Small intestine (tissue), 16 donors: ENCODE measurements at places on chromosomes 5 and 9.

GRCh38 chr5:108822211-108822947, 74.7 kb downstream of the FER start:
- no peak for DNase-seq

- DNase-seq = peak; percentile 47
Measured at GRCh38 chr5:10460252-10460906, 18.7 kb downstream of the ROPN1L start.

- DNase-seq = no peak
Measured at GRCh38 chr5:124134941-124135340, 611.5 kb downstream of the ZNF608 start.

DNA sequence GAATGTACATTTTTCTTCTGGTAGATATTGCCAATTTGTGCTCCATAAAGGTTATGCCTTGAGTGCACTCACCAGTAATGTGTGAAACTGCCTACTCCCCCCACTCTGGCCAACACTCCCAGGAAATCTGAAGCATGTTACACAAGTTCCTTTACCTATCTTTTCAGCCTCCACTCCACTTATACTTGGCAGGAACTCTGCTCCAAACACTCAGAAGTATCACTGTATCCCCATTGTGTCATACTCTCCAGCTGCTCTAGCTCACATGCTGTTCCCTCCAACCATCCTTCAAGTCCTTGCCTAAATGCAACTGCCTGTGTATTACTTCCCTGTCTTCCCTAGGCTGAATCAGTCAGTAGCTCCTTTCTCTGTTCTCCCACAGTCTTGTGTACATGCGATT, 28.3 kb downstream of the POU4F3 start:
- no peak for DNase-seq

GRCh38 chr9:98149422-98149821, 30.4 kb upstream of the TRIM14 start:
- DNase-seq = no peak

DNA sequence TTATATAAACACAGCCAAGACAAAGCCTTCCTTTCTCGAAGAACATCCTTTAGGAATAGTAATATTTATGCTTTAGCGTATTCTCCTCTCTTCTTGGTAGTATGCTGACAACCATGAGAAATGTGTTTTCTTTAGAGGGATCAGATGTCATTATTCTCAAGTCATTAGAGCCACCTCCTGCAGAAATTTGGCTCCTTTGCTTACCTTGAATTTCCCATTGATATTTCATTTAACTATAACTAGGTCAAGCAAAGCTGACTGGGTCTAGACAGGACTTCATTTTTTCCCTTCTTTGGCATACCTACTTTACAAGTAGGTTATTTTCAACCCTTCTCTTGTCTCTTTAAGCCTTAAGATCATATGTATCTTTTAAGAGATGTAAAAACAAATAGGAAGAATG, 50.3 kb downstream of the SPATA31D1 start:
- DNase-seq = no peak

- DNase-seq = no peak
Measured at GRCh38 chr5:126527158-126527557, 67.9 kb downstream of the ALDH7A1 start.

- no peak for DNase-seq
Measured at GRCh38 chr9:96621618-96622017, 2.0 kb upstream of the CDC14B start.

DNA sequence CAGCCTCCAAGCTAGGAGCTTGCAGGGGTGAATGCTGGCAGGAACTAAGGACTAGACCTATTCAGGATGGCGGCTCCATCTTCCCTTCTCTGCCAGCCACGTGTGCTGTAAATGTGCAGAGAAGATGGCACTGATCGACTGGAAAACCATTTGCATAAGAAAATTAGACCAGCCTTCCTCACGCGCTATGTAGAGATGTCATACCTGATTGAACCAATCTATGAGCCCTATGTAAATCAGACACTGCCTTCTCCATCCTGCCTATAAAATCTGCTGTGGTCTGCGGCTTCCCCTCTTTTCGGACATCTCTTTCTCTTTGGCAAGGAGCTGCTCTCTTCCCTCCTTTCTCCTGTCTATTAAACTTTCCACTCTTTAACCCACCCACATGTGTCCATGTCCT, 91.6 kb downstream of the NPR3 start:
- DNase-seq = no peak

DNA sequence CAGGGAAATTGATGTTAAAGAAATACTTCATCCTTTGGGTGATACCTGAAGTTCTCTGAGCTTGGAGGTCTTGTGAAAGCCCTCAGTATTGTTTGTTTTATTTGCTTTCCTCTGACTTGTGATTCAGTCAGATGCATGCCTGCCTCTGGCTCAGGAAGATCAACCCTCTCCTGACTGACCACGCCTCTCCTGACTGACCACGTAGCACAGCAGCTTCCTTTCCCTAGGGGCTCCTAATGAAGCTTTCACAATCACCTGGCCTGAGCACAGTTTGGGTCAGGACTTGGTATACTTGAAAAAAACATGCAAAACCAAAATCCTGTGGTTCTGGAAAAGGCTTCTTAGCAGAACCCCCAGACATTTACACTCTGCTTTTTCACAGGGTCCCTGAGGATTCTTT, 3.8 kb downstream of the TGFBI start:
- no peak for DNase-seq

DNA sequence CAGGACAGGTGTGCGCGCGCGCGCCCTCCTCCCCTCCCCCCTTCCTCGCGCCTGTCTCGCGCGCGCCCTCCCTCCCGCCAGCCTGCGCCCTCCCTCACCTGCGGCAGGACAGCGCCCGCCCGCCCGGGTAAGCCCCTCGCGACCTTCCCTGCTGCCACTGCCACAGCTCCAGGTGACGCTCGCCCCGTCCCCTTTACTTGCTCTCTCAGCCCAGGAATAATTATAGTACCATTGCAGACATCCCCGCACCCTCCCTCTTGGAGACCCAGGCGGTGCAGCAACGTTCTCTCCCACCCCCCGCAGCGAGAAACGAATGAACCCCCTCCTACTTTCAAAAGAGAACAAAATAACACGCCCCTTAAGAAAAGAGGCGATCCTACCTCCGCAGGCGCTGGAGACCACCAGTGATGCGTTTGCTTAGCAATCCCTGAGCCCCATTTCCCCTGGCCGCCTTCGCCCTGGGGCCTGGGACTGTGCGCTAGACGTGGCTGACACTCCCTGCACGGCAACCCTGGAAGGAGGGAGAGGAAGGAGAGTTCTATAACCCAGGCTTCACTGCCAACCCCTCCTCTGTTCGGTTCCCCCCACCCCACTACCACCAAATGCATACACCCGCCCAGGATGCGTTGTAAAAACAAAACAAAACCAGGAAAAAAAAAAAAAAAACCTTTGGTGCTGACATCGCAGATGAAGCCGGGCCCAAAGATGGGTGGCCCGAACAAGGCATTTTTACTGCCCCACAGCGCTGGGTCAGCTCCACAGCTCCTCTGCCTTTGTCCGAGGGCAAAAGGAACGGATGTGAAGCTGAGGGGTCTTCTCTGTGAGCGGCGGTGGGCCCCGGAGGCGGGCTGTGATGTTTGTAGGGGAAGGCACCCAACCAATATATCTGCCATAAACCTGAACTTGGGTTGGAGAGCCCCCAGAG, 5.6 kb upstream of the PURA start:
- DNase-seq = peak; percentile 49

GRCh38 chr9:38071470-38072134, 2.6 kb upstream of the SHB start:
- DNase-seq = no peak

DNA sequence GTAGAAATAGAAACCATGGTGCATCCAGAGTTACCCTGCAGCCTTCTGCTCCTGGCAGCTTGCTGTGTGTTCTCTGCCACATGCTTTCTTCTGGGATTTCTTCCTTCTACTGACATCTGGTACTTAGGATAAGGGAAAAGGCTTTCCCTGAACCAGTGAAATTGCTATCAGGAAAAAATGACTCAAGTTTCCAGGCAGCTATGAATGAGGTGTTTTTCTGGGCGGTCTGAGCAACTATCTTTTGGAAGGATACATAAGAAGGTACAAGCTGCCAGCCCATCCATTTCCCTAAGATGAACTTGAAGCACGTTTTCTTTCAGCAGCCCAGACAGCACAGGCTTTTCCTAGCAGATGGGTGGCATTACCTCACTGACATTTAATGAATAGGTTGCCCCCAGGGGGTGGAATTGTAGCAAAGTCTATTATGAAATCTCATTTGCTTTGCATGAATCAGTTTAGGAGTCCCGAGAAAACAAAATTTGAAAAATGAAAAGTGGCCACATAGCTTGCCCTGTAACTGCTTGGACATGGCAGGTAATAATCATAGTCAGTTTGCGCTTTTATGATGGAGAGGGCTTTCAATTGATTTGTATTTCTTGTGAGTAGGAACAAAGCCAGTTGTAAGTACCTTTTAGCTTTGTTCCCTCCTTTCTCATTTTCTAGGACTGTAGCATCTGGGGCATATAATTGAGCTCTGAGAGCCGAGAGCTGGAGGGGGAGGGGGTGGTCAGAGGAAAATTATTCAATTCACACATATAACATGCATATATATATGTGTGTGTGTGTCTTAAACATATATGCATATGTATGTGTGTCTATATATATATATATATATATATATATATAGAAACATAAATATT, 108.5 kb downstream of the C9orf152 start:
- DNase-seq = no peak

DNA sequence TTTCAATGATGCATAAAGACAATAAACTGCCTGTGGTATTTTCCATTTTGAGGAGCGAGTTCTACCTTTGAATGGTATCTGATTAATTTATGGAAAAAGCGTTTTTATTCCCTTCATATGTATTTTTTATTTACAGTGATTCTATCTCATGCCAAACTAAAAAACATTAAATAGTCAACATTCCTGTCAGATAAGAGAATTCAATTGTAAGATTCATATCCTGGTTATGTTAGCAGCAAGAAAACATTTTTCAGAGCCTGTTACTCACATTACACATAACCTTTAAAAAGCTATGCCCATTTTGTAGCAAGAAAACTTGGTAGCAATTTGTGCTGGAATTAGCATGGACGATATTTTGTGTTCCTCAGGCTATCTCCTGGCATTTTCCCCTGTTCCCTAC, 55.1 kb upstream of the PRLR start:
- no peak for DNase-seq

GRCh38 chr9:110148891-110149290, 59.1 kb downstream of the C9orf152 start:
- DNase-seq = no peak

- no peak for DNase-seq
Measured at GRCh38 chr5:2205185-2205585, 322.5 kb upstream of the IRX4 start.

DNA sequence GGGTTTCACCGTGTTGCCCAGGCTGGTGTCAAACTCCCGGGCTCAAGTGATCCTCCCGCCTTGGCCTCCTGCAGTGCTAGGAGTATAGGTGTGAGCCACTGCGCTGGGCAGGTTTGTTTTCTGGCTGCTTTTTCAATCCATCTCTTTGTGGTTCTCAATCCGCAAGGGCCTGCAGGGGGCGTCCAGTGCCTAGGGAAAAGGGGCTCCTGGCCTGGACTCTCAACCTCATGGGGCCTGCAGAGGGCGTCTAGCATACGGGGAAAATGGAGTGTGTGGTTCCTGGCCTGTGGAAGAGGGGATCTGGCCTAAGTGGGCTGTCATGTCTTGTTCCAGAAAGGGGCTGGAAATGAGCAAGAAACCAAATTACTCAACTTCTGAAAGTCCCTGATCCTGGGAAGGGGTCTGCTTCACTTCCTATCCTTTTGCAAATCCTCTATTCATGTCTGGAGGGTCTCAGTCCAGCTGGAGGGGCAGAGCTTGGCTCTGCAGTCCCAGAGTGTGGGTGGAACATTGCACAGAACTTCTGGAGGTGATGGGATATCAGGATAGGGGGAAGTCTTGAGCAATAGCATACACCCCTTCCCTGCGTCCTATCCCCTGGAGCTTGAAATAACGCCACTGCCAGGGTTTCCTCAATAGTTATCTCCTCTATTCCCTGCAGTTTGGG, 12.7 kb upstream of the CCL27 start:
- DNase-seq = peak; percentile 74

GRCh38 chr9:78654324-78654723, 357.4 kb downstream of the PSAT1 start:
- DNase-seq = no peak

GRCh38 chr9:98584059-98584458, 124.7 kb downstream of the GABBR2 start:
- DNase-seq = no peak

- no peak for DNase-seq
Measured at GRCh38 chr5:10268100-10268499, 18.0 kb downstream of the CCT5 start.

DNA sequence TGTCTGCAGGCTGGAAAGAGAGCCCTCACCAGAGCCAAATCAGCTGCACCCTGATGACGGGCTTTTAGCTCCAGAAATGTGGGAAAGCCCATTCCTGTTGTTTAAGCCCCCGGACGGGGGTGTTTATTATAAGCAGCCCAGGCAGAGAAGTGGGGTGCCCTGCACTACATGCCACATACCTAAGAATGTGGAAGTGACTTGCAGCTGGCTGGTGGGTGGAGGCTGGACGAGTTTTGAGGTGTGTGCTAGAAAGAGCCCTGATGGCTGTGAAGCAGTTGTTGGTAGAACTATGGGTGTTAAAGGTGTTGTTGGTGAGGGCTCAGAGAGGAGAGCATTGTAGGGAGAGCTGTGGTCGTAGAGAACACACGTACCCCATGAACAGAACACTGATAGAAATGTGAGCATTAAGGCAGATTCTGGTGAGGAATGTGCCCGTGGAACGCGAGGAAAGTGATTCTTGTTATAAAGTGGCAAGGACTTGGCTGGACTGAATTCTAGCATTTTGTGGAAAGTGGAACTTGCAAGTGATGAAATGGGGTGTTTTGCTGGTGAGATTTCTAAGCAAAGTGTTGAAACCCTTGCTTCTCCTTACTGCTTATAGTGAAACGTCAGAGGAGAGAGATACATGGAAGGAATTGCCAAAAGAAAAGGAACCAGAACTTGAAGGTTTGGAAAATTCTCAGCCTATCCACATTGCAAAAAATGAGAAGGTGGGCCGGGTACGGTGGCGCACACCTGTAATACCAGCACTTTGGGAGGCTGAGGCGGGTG, 38.9 kb downstream of the AHRR start:
- DNase-seq = no peak

GRCh38 chr5:179227580-179228311, 117.5 kb downstream of the ADAMTS2 start:
- no peak for DNase-seq

- DNase-seq = no peak
Measured at GRCh38 chr5:139742173-139742903, 53.3 kb upstream of the PSD2 start.
